ENCODE measurements at places on chromosomes 4 and X.

GRCh38 chr4:10584042-10584441, 100.5 kb downstream of the CLNK start:
- no peak for DNase-seq

- no peak for DNase-seq
Observed at GRCh38 chrX:13009844-13010243, 34.6 kb downstream of the FAM9C start.

- DNase-seq = no peak
Observed at GRCh38 chrX:39886282-39886681, 211.5 kb downstream of the BCOR start.

GRCh38 chr4:106914223-106914622, 121.9 kb downstream of the DKK2 start:
- DNase-seq = no peak

DNA sequence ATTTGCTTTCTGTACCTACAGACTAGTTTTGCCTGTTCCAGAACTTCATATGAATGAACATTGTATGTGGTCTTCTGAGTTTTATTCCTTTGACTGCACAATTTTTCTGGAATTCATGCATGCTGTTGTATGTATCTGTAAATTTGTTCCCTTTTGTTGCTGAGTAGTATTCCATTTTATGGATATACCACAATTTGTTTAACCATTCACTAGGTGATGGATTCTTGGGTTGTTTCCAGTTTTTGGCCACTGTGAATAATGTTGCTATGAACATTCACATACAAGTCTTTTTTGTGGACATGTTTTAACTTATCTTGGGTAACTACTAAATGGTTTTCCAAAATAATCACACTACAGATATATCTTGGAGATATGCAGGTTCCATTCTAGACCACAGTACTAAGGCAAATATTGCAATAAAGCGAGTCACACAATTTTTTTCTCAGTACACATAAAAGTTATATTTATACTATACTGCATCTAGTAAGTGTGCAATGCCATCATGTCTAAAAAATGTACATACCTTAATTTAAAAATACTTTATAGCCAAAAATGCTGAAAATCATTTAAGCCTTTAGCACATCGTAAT, 58.7 kb downstream of the TSPAN5 start:
- no peak for DNase-seq

DNA sequence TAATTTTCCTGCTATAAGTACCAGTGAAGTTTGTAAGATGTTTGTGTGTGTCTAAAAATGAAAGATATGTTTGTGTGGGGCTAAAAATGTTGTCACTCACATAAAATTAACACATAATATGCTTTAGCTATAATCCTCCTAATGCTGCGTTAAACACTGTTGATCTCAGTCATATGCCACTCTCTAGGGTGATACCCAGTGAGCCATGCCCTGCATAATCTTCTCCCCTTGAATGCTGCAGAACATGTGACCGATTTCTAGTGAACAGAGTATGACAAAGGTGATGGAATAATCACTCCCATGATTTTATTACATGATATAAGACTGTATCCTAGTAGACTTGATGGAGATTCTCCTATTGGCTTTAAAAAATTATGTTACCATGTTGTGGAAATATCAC, 119.1 kb upstream of the EPHA5 start:
- no peak for DNase-seq

- DNase-seq = no peak
Observed at GRCh38 chr4:137635108-137635507, 102.8 kb upstream of the PCDH18 start.

DNA sequence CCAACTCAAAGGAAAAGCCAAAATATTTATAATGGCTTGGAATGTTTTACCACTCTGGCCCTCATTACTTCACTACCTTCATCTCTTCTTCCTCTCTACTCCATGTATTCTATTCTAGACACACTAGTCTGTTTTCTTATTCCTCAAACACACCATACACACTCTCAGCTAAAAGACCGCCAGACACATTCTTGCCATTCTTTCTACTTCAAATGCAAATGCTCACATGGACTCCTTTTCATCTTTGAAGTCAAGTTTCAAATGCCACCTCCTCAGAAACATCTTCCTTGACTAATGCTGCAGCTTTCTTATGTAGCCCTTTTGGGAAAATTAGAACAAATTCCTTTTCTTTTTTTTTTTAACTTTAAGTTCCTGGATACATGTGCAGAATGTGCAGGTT, 412.9 kb upstream of the FMR1 start:
- DNase-seq = no peak

DNA sequence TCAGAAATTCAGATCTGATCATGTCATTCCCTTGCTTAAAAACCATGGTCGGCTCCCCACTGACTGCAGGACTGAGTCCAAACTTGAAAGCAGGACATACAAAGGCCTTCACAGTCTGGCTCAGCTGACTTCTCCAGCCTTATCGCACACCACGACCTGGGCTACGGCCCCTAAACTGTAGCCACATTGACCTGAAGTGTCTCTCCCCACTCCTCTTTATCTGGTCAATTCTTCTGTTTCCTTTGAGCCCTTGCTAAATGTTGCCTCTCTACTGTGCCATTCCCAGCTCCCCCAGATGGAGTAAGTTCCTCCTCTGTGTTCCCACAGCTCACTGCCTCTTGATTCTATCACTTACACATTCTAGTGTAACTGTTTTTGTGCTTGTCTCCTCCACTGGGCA, 60.5 kb upstream of the CITED1 start:
- DNase-seq = no peak

DNA sequence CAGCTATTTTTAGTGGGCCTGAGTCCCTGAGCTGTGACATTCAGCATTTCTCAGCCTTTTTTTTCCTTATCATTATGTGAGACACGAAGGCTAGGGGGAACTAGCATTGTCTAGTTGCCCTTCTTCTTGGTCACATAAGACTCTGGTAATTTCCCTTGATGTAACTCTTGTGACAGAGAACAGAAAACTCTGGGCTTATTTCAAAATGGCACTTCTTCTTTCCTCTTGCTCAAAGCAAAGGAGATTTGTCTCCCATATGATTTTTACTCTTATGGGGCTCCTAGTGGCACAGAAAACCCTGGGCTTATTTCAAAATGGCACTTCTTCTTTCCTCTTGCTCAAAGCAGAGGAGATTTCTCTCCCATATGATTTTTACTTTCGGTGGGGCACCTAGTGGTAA, 14.7 kb downstream of the ATXN3L start:
- DNase-seq = no peak

GRCh38 chr4:118964891-118965411, 76.3 kb downstream of the SYNPO2 start:
- no peak for DNase-seq

DNA sequence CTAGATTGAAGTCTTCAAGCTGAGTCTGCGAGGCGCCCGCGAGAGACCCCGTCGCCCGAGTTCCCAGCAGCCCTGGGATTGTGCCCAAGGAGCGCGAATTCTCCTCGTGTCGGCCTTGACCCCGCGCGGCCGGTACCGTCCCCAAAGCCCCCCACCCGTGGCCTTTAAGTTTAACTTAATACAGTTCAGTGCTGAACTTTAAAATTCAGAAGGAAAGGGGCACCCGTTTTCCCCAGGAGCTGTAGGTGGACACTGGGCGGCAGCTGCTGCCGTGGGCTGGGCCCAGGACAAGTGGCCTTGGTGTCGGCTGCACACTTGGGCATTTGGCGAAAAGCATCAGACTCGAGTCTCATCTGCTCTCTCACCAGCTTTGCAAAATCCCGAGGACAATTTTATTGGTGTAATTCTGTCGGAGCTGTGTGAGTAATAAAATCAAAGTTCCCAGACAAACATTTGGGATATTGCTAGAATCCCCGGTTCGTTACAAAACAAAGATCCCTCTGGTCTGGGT, 634 bp downstream of the CWH43 start:
- DNase-seq = no peak

GRCh38 chrX:16786791-16787735, 797 bp downstream of the TXLNG start:
- peak; percentile 34 for DNase-seq

DNA sequence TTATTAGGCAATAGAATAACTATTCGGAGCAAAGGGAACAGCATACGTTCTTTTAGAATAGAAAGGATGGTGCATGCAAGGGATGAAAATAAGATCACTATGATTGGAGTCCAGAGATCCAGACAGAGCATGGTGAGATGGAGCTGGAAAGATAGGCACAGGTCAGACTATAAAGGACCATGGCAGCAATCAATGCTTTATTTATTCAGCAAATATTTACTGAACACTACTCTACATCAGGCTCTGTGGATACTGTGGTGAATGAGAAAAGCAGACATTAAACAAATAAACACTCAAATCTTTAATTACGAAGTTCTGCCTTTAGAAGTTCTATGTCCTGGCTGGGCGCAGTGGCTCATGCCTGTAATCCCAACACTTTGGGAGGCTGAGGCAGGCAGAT, 44.7 kb upstream of the ACSL4 start:
- no peak for DNase-seq

GRCh38 chrX:153526801-153527200, 9.4 kb downstream of the ATP2B3 start:
- no peak for DNase-seq
